ENCODE measurements at places on chromosomes 4 and X. TPM values are rescaled to one million over a fixed set of nuclear protein-coding genes. Genes with fewer than 3 reads are reported as not detected.

DNA sequence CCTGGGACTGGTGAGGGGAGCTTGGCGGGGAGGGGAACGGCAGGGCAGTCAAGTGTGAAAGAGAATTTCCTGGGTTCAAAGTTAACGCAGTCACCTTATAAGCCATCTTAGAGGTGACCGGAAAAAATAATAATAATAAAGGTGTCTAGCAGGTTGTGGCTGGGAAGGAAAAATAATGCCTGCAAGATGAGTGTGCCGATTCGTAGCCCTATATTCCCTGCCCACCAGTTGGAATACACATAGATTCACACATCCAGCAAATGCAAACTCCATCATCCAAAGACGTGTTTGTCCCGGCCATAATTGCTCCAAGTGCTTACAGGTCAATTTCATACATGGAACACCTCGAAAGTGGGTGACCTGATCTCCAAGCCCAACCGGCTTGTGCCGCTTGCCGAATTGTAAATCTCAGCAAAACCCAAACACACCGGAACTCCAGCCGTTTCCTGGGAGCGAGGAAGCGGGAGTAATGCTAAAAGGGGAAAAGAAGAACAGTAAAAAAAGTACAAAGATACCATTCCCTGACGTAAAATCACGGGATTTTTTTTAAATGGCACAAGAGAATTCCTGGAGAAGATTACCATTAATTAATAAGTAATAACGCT, 1.3 kb upstream of the FAT1 start:
- no peak for DNase-seq

- no peak for DNase-seq
Measured at GRCh38 chr4:124455671-124456070, 256.9 kb downstream of the ANKRD50 start.

GRCh38 chr4:153403726-153404125, 59.2 kb downstream of the MND1 start:
- no peak for DNase-seq

DNA sequence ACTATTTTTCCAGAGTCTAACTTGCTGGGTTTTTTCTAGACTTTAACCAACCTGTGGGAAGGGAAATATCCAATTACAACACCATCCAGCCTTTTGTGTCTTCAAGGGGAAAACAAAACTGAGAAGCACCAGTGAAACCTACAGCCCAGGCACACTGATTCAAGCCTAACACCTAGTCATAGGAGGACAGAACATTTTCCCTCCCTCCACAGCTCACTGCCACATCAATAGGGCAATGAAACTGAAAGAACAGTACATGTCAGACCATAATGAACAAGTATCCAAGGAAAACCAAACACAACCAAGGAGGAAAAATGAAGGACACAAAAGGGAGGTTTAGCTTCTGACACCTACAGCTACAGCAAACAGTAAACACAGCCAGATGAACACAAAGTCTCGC, 17.6 kb downstream of the MAGEA8 start:
- DNase-seq, result no peak

- no peak for DNase-seq
Measured at GRCh38 chrX:81348388-81348787, 146.5 kb downstream of the SH3BGRL start.

DNA sequence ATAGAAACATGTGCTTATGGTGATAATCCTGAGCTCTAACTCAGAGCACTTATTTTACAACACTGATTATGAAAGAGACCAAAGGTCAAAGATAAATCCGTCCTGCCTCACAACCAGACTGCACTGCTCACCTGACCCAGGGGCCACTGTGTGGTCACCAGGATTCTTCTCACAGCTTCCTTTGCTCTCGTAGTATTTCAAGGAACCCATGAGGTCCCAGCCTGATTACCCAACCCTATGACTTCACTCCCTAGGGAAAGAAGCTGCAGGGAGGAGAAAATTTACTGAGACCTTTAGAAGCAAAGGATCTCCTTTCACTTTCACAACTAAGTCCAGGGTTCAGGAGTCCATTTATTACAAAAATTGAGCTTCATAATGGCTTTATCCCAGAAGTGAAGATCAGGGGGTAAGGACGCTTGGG, 9.6 kb downstream of the SLC25A5 start:
- no peak for DNase-seq

GRCh38 chrX:19630228-19630627, 114.9 kb upstream of the MAP3K15 start:
- no peak for DNase-seq

GRCh38 chr4:38681281-38681991, 17.4 kb downstream of the KLF3 start:
- no peak for DNase-seq

- no peak for DNase-seq
Measured at GRCh38 chrX:53156207-53156596, 62.3 kb downstream of the KANTR start.

GRCh38 chr4:16995451-16995850, 97.0 kb upstream of the LDB2 start:
- no peak for DNase-seq

DNA sequence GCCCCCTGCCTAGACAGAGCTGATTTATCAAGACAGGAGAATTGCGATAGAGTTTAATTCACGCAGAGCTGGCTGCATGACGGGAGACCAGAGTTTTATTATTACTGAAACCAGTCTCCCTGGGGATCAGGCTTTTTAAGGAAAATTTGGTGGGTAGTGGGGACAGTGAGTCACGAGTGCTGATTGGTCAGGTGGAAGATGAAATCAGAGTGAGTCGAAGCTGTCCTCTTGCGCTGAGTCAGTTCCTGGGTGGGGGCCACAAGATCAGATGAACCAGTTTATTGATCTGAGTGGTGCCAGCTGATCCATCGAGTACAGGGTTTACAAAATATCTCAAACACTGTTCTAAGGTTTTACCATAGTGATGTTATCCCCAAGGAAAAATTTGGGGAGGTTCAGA, 36.6 kb downstream of the MYOZ2 start:
- DNase-seq, result no peak

DNA sequence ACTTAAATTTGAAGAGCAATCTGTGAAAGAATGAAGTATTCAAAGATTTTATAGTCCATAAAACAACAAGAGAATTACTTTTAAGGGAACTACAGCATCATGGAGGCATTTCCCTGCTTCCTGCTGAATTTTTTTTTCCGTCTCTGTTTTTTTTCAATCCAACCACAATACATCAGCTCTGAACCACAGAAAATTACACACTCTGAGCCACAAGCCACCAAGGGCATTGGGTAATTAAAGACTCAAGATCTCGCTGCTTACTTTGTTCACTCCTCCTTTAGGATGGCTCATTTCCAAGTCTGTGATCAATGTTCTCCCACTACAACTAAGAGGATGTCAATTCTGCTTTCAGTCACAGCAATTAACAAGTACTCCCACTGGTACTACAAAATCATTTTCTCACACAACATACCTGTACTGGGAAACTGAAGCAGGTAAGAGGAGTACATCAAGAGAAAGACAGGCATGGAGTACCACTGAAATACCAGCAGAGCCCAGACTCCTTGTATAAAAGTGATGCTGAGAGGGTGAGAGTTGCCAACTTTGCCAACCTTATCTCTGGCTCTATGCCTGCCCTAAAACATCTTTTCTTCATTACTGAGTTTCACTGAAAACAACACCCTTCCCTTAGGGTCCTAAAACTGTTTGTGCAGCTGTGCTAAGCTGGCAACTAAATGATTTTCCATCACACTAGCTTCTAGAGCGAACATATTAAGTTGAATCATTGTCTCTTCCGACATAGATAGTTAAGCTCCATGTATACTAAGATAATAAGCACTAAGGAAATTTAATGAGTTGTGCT, 105.8 kb upstream of the MAGEB18 start:
- no peak for DNase-seq

DNA sequence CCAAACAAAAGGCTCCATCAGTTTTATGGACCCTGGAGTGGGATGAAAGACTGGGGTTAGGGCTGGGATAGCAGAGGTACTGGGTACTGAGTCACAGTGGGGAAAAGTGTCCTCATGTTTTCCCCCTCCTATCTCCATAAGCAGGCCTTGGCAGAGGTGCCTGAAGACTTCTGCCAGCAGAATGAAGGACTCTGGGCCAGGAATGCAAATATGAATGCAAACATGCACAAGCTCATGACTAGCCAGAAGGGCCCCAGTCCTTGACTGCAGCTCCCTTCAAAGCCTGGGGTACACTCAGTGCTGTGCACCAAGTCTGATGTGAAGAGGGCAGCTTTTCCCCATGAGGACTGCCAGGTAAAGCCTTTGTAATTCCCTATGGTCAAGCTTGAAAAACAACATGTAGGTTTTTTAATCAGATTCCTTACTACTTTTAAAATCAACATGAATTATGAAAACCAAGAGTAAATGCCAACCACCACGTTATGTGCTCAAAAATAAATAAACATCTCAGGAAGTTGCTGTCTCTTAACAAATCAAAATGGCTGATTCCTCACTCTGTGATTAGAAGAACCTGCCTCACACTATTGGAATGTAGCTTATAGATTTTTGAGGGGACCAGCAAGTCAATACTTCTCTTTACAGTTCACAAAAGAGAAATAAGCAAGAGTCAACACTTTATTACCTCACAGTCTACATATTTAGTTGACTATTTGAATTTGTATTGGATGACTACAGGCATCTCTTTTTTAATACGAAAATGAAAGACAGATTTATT, 1512.0 kb downstream of the ARAP2 start:
- DNase-seq, result no peak

DNA sequence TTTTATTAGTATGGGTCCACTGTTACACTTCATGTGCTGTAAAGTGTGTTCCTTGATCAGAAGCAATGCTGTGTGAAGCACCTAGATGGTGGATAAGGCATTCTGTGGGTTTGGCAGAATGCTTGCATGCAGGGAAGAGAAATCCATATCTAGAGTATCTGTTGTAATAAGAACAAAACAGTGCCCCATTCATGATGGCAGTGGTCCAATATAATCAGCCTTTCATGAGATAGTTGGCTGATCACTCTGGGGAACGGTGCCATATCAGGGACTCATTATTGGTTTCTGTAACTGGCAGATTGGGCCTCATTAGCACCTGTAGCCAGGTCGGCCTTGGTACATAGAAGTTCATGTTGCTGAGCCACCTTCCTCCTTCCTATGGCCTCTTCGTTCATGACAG, 28.7 kb downstream of the STIM2 start:
- DNase-seq, result no peak

DNA sequence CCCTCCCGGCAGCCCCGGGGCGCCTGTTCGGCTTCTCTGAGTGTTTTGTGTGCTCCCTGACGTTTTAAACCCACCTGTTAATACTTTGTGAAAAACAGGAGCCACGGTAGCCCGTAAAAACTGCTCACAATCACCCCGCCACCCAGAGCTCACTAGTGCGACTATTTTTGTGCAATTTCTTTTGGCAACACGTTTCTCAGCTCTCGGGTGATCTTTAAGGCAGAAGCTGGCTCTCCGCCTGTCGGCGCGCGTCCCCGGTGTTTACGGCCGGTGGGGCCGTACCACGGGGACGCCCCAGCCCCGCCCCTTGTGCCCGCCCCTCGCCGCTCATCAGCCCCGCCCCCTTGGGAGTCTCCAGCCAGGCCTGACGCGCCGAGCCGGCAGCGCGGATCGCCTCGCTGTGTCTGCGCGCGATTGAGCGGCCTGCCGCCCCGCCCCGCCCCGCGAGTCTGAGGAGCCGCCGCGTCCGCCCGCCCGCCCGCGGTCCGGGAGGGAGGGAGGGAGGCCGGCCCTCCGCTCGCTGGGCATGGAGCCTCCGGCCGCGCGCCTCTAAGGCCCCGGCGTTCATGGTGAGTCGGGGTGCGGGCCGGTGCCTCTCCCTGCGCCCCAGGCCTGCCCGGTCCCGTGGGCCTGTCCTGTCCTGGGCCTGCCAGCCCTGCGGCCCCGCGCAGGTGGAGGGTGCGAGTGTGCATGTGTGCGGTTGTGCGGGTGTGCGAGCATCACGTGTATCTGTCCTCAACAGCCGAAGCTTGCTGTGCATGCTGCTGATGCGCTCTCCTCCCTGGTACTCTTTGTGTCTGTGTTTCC, 56.2 kb upstream of the TADA2B start:
- DNase-seq, result peak; percentile 87

- DNase-seq, result no peak
Measured at GRCh38 chr4:7473081-7473480, 38.4 kb upstream of the PSAPL1 start.

- no peak for DNase-seq
Measured at GRCh38 chr4:1093391-1094335, 19.7 kb downstream of the RNF212 start.

DNA sequence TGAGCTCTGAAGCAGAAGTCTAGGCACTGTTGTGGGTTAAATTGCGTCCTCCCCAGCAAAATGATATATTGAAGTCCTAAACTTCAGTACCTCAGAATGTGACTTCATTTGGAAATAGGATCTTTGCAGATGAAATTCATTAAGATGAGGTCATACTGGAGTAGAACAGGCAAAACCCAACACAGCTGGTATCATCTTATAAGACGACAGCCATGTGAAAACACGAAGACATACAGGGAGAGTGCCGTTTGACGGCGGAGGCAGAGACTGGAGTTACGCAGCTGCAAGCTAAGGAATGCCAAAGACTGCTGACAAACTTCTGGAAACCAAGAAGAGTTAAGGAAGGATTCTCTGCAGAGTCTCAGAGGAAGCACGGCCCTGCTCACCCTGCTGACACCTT, 241.5 kb downstream of the MAML3 start:
- no peak for DNase-seq

- DNase-seq, result no peak
Measured at GRCh38 chrX:39591099-39591498, 506.7 kb downstream of the BCOR start.

DNA sequence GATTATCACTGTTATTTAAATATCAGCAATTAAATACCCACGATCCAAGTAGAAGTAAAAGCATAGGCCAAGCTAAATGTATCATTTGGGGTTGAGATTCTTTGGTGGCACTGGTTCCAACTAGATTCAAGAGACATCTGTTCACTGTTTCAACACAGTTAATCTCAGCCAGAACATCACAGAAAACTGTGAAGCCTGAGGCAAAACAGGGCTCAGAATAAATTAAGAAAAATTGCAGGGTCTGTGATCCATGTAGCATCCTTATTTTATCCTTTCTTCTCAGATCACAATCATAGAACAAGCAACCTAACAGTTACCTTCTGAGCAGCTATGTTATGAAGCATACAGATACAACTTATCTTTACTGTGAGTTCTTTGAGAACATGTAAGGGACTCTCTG, 23.7 kb downstream of the YTHDC1 start:
- no peak for DNase-seq

GRCh38 chr4:5957076-5957475, 61.2 kb downstream of the C4orf50 start:
- no peak for DNase-seq

DNA sequence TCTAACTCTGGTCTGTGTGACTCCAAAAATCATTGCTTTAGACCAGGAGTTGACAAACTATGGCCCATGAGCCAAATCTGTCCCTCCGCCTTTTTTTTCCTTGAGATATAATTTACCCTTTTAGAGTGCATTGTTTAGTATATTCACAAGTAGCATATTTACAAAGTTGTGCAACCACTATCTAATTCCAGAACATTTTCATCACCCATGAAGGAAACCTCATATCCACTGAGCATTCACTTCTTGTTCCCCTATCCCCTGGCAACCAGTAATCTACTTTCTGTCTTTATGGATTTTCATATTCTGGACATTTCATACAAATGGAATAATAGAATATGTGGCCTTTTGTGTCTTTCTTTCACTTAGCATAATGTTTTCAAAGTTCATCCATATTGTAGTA, 67.4 kb upstream of the CITED1 start:
- no peak for DNase-seq

The UBL4A gene
- total RNA-seq, result 32.5 TPM

The XAGE1A gene
- total RNA-seq, result not detected

The KLHL15 gene
- 9.8 TPM for total RNA-seq

The CRMP1 gene
- total RNA-seq, result not detected

The ATP8A1 gene
- total RNA-seq, result 54.5 TPM

The DDIT4L gene
- not detected for total RNA-seq

The BEX5 gene
- 1.8 TPM for total RNA-seq

The F8A1 gene
- 29.1 TPM for total RNA-seq

The SLC25A6 gene
- 341 TPM for total RNA-seq

The FGF13 gene
- total RNA-seq, result not detected

Data from naive thymus-derived CD4-positive, alpha-beta T cell (primary cell).